ENCODE measurements at places on chromosomes 12 and 14.

DNA sequence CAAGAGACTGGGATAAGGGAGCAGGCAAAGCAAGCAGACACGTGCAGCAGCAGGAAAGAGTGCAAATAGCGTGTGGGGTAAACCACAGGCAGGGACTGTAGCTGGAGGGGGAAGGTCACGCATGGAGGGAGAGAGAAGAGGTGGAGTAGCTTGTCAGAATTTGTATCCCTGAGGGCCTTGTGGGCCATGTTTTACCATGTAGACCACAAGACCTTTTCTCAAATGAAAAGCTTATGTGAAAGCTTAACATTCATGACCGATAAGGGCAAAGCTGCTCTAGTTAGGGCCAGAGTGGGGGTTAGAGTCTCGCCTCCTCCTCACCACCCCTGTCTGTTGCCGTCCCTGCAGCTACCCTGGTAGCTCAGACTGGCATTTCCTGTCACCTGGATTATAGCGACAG, 152.9 kb upstream of the E2F7 start:
- H3K27me3 ChIP-seq, result no peaks in the 10 kb centered on the region
- H3K4me3 ChIP-seq, result no peak overlapping the region
- H3K36me3 ChIP-seq, result no peaks in the 10 kb centered on the region
- H3K4me1 ChIP-seq, result no peaks in the 10 kb centered on the region

DNA sequence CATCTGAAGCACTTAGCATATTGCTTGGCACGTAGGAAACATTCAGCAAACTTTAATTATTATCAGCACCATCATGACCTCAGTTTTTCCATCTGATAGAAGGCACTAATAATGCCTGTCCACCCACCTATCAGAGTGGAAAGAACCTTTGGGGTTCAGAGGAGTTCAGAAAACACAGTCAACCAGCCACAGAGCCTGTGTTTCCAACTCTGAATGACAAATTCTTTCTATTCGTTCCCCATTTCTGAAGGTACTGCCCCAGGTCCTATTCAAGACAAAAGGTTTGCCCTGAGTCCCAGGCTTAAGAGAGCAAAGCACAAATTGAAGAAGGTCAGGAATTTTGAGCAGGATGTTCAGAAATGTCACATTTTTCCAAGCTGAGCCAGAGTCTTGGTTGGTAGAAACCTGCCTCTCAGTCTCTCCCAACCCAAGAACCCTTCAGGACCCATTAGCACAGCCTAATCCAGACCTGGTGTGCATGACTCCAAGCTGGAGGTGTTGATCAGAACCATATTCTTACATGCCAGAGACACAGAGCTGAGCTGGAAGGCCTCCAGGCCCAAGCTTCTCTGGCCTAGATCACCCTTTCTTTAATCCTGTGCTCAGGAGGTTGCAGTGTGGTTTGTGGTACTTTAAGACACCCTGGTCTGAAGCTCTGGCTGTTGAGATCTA, 114.4 kb downstream of the TBX5 start:
- no peak for DNase-seq
- H3K4me1 ChIP-seq, result peaks cover 14% of the 10 kb centered on the region
- no peak overlapping the region for H3K27ac ChIP-seq
- H3K4me3 ChIP-seq, result no peak overlapping the region
- peaks cover 100% of the 10 kb centered on the region for H3K27me3 ChIP-seq

DNA sequence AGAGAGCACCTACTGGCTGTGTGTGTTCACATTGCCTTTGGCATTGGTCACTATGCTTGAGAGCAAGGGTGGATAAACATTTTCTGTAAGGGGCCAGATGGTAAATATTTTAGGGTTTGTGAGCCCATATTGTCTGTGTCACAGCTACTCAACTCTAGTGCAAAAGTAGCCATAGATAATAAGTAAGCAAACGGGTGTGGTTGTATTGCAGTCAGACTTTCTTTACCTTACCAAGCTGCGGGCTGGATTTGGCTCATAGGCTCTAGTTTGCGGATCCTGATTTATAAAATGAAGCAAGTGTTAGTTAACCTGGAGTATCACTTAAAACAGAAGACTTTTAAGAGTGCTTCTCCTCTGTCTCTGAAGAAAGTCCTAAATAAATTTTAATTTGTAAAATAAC, 169.0 kb downstream of the KICS2 start:
- no peak for DNase-seq
- H3K4me1 ChIP-seq, result no peaks in the 10 kb centered on the region
- no peak overlapping the region for H3K27ac ChIP-seq
- H3K4me3 ChIP-seq, result no peak overlapping the region

DNA sequence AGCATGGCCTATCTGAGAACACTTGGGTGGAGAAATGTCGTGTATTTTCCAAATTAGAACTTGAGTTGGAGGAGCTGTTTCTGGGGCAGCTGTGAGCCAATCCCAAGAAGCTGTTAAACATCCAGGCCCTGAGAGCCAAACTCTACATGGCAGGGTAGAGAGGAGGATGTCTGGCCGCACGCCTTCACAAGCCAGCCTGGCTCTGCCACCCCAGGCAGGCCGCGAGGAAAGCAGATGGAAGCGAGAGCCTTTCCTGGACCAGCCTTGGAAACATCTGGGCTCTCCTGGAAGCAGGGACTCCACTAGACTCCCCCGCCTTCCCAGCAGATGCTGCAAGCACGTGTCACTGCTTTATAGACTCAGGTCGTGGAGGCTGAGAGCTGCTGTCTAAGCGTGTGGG, 312.8 kb upstream of the FKBP4 start:
- peaks cover 22% of the 10 kb centered on the region for H3K27me3 ChIP-seq
- H3K36me3 ChIP-seq, result no peaks in the 10 kb centered on the region
- DNase-seq, result no peak

DNA sequence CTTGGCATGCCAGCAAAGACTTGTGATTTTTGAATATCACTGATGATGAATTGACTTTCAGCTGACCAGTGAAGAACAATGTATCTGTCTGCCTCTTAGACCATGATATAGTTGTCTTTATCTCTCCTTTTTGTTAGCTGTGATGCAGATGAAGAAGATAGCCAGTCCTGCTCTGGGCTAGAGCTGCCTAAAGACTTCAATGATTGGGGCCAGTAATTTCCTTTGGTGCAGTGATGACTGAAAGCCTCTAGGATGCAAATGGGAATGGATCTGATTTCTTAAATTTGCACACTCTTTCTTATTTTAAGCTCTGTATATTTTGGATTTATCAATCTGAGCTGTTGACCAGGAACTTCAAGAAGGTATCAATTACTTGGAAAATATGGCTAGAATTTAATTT, at the start of gene TAS2R9:
Gene TAS2R9 (minus strand): TSS at position 101 of the 400 bp plus-strand sequence. CDS start 93 bp downstream, at position 8.
- no peaks in the 10 kb centered on the region for H3K36me3 ChIP-seq
- H3K4me3 ChIP-seq, result no peak within 1 kb of the TSS
- no peaks in the 10 kb centered on the region for H3K27me3 ChIP-seq
- no peak for DNase-seq
- no peak within 1 kb of the TSS for H3K27ac ChIP-seq

GRCh38 chr14:76719666-76720065, 41.6 kb upstream of the VASH1 start:
- no peak overlapping the region for H3K4me3 ChIP-seq
- peak overlapping the region; percentile 80 for H3K27ac ChIP-seq
- H3K4me1 ChIP-seq, result peaks cover 38% of the 10 kb centered on the region
- no peak for DNase-seq

DNA sequence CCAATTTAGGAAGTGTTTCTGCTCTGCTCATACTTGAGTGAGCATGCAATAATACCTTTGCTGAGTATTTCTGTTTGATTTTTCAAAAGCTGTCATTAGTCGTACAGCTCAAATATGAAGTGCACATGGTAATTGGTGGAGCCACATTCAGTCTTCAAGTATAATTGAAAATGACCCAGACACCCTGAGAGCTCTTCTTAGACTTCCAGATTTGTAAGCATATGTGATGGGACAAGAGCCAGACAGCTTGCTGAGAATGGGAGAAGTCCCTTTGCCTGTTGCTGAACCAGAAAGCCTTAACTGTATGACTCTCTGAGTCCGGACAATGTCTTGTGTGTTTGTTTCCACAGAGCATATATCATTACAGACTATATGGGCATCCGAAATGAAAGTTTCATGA, 307.3 kb downstream of the TMEM117 start:
- H3K27ac ChIP-seq, result no peak overlapping the region
- H3K4me1 ChIP-seq, result no peaks in the 10 kb centered on the region
- no peaks in the 10 kb centered on the region for H3K27me3 ChIP-seq
- H3K4me3 ChIP-seq, result no peak overlapping the region
- no peaks in the 10 kb centered on the region for H3K36me3 ChIP-seq
- no peak for DNase-seq

DNA sequence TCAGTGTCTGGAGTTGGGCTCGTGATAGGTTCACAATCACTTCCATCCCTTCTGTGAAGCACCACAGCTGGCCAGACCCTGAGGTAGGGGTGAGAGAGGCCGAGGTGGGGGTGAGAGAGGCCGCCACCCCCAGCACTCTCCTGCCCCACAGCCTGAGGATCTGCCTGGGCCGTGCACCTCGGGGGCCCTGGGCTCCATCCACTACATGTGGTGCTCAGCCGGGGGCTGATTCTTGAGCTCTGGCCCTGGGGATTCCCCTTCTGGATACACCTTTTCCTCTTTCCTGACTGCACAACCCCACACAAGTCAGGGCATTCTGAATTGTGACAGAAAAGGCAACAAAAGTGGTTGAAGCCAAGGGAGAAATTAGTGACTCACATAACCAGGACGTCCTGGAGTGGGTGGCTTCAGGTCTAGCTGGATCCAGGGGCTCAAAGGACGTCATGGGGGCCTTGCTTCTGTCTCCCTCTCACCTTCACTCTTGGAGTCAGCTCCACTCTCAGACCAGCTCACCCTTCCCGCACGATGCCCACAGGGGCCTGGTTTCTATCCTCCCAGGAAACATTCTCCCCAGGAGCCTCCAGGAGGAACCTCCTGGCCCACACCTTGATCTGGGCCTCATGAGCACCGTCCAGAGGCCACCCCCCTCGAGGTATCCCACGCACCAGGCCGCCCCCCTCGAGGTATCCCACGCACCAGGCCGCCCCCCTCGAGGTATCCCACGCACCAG, 12.1 kb upstream of the FBRSL1 start:
- H3K27ac ChIP-seq, result no peak overlapping the region
- DNase-seq, result no peak
- peaks cover 7% of the 10 kb centered on the region for H3K4me1 ChIP-seq
- H3K27me3 ChIP-seq, result peaks cover 32% of the 10 kb centered on the region
- H3K36me3 ChIP-seq, result peaks cover 4% of the 10 kb centered on the region

DNA sequence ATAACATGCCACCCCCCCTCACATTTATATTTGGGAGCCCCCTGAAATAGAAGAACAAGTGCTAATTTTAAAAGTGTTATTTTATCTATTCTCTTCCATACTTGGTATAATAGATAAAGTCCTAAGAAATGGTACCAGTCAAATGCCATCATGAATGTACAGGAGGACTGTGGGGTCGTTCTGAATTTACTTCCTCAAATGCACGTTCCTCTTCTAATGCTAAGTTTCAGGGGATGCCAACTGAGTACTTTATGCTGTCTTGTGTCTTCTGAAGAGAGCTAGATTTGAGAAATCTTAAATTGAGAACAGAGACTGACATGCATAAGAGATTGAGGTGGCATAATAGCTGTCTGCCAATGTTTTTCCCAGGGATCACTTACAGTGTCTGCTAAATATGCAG, 59.0 kb downstream of the CFAP54 start:
- H3K27me3 ChIP-seq, result peaks cover 9% of the 10 kb centered on the region
- H3K36me3 ChIP-seq, result no peaks in the 10 kb centered on the region
- no peak overlapping the region for H3K27ac ChIP-seq
- H3K4me3 ChIP-seq, result no peak overlapping the region
- no peaks in the 10 kb centered on the region for H3K4me1 ChIP-seq
- DNase-seq, result no peak

DNA sequence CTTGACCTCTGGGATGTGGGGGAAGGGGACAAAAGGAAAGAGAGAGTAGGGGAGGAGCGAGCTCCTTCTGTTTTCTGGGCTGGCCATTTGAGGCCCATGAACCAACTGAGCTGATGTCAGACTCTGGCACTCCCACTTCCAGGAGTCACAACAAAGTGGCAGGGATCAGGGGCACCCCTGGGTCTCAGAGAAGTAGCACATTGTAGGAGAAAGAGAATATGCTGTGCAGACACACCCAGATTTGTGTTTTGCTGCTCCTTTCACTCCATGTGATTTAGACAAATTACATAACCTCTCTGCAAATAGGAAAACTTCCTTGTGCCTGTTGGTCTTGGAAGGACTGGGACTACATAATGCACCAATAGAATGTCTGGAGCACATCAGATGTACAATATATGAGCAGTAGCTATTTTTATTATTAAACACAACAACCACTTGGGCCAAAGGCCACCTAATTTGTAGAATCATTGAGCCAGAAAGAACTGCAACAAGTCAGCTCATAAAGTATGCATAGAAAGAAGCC, 265.5 kb downstream of the ZFP36L1 start:
- H3K4me1 ChIP-seq, result peaks cover 48% of the 10 kb centered on the region
- peaks cover 70% of the 10 kb centered on the region for H3K36me3 ChIP-seq
- H3K27me3 ChIP-seq, result peaks cover 3% of the 10 kb centered on the region
- H3K27ac ChIP-seq, result peak overlapping the region; percentile 97

- no peaks in the 10 kb centered on the region for H3K36me3 ChIP-seq
- peak overlapping the region; percentile 90 for H3K27ac ChIP-seq
- peaks cover 44% of the 10 kb centered on the region for H3K4me1 ChIP-seq
Observed at GRCh38 chr14:54651649-54652048, 84.7 kb downstream of the SAMD4A start.

Measured in nephron progenitor cell (in vitro differentiated cells).